ENCODE measurements at places on chromosomes 5 and 9.

DNA sequence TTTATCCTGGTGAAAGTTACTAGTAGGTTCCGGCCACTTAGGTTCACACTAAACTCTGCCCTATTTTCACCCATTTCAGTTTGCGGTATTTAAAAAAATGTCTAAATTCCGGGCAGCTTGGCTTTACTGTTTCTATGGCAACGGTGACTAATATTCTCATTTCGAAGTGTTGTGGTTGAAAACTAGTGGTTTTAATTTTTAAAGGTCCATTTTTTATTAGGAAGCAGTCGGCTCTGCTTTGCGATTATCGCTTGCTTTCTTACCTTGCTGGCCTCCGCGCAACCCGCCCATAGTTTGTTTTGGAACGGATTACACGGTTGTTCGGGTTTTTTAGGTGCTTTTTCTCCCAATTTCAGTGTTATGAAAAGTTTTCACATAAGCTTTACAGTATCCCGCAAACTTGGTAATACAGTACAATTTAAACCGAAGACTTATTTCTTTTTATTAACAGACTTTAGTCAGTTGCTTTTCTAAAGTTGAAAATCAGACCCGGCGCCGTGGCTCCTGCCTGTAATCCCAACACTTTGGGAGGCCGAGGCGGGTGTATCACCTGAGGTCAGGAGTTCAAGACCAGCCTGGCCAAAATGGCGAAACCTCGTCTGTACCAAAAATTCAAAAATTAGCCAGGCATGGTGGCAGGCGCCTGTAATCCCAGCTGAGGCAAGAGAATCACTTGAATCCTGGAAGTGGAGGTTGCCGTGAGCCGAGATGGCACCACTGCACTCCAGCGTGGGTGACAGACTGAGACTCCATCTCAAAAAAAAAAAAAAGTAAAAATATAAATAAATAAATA is 1.6 kb downstream of the KDM4C start:
- no peak for DNase-seq

DNA sequence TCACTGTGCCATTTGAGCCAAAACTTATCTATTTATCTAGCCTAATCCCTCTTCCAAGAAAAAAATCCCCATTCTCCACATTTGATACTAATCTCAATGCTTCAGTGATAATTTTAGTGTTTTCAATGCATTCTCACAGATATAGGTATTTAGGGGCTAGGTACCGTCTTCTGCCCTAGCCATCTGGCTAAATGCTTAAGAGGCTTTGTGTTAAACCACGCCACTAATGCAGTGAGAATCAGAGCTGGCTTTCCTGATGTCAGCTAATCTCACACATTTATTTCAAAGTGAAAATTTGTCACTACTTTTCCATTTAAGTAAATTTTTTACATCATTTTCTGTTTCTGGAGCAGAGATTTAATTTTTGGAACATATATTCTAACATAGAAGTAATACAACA is 479.7 kb downstream of the MAN2A1 start:
- DNase-seq, result no peak

DNA sequence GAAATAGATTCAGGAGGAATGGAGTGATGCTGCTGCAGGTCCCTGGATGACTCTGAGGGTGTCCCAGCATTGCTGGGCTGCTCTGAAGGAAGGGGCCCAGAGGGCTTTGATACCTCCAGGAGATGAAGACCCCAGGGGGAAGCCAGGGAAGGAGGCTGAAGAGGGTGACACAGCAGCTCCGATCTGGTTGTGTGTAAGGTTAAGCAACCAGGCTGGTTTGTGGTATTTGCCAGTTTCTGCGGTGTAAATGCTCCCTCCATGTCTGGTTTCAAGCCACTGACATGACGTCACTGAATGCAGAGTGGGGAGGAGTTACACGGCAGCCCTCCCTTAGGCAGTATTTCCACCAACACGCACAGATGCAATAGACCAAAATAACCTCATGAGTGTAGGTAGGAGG is 40.0 kb upstream of the ORM1 start:
- no peak for DNase-seq

DNA sequence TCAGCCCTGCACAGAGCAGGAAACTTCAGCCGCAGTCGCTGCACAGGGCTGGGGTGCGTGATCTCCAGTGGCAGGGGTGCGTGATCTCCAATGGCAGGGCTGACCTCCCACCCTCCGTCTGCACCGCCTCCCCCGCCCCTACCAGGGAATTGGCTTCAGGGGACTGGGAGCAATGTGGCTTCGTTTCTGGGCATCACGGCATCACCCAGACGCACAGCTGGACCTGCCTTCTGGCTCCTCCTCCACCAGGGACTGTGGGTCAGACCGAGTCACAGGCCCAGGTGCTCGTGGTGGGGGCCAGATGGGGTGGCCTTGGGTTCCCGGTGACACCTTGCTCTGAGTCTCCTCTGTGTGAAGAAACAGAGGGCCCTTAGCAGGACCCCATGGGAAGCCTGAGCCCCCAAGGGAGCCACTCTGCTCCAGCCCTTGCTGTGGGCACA is 51.1 kb downstream of the AHRR start:
- DNase-seq, result no peak

DNA sequence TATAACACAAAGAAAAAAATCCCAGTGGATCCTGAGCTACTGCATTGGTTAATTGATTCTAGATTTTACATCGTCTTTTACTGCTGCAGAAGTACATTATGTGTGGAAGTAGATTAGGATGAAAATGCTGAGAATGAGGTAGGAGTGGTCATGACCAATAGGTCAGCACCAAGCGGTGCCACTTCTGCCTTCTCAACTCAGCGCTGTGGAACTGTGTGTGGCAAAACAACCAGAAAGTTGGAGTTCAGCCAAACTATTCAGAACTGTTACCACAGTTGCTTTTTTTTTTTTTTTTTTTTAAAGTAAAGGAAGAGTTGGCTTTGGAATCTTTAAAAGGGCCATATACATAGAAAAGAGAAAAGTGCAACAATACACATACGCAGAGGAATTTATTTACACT is 24.2 kb downstream of the POU5F2 start:
- no peak for DNase-seq

DNA sequence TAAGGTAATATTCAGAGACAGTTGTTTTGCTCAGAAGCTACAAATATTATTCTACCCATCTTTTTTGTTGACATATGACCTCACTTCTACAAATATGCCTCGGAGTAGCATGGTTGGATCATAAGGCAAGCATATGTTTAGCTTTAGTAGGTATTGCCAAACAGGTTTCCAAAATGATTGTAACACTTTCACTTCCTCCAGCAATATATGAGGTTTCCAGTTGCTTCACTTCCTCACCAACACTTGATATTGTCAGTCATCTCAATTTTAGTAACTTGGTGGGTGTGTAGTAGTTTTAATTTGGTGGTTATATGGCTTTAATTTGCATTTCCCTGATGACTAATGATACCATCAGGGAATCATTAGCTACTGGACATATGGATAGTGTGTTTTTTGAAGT is 46.7 kb downstream of the TNFSF8 start:
- no peak for DNase-seq

DNA sequence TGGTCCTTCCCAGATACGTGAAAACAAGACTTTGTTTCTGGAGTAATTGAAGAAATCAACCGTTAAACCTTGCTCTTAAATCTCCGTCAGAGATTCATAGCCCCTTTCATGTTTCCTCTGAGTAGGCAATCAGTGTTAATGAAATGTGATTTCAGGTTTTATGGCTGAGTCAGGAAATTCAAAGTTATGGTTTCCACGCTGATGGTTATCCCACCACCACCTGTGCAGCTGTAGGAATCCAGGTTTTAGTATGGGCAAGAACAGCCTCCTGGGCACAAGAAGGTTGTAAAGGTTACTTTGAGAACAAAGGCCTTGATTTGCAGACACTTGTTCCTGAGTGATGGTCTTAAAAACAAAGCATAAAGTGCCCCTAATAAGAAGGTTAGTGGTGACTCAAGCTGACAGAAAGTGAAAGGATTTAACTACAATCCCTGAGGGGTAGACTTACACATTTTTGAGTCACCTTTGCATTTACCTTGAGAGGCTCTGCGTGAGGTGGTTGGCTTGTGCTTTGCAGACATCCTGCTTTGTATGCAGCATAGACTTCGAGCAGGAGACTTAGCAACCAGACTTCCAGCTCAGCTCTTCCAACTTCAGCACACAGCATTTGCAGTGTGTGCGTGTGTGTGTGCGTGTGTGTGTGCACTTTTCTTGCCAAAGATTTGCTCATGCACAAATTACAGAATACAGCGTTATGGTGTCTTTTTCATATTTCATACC is 159.6 kb downstream of the TLE4 start:
- no peak for DNase-seq

DNA sequence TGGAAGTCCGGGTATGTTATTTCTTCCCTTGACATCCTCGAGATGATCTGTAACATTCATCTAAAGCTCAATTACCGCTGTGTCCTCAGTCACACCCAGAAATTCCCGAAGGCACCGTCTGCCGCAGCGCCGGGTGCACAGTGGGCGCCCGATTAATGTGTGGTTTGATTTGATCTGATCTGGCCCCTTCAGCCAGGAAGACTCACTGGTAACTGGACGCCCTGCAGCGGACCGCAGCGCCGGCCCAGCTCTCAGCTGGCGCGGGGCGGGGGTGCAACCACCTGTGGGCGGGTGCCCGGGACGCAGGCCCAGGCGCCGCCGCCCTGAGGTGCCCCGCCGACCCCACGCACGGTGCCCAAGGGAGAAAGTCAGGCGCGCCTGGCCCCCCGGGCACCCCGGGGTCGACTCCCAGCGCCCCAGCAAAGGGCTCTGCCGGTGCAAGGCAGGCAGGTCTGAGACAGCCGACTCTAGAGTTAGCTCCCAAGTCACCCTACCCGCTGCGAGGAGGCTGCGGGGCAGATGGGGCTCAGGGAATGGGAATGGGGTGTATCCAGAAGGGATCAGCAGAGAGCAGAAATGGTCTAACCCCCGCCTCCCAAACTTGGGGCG is 1.7 kb downstream of the EPB41L4B start:
- no peak for DNase-seq

GRCh38 chr9:99138424-99139284 is 33.7 kb downstream of the TGFBR1 start:
- no peak for DNase-seq

GRCh38 chr9:94135222-94135621 is 51.0 kb downstream of the PTPDC1 start:
- DNase-seq, result no peak

DNA sequence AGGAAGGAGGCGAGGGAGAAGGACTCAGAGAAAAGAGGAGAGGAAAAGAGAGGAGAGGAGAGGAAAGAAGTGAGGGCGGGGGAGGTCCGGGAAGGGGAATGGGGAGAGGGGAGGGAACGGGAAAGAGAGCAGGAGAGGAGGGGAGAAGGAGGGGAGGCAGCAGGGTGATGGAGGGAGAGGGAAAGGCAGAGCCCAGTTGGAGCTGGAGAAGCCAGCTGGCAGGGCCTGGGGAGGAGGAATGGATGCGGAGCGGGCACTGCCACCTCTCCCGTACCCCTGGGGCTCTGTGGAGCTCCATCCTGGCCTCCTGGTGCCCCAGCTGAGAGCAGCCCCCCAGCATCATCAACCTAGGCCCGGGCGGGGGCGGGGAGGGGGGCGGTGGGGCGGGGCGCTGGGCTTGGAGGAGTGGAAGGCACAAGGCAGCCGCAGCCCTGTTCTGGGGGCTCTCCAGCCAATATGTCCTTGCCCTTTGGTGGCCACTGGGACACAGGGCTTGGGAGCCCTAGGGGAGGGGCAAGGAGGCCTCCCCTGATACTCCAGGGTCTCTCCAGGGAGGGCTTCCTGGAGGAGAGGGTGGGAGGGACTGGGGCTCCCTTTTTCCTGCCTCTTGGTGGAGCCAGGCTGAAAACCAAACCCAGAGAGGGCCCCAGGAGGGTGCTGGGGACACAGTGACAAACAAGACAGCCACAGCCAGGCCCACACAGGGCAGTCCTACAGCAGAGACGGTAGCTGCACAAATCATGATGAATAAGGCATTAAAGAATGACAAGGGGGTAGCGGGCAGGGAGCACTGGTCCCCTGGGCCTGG is 123.7 kb downstream of the C9orf50 start:
- no peak for DNase-seq

DNA sequence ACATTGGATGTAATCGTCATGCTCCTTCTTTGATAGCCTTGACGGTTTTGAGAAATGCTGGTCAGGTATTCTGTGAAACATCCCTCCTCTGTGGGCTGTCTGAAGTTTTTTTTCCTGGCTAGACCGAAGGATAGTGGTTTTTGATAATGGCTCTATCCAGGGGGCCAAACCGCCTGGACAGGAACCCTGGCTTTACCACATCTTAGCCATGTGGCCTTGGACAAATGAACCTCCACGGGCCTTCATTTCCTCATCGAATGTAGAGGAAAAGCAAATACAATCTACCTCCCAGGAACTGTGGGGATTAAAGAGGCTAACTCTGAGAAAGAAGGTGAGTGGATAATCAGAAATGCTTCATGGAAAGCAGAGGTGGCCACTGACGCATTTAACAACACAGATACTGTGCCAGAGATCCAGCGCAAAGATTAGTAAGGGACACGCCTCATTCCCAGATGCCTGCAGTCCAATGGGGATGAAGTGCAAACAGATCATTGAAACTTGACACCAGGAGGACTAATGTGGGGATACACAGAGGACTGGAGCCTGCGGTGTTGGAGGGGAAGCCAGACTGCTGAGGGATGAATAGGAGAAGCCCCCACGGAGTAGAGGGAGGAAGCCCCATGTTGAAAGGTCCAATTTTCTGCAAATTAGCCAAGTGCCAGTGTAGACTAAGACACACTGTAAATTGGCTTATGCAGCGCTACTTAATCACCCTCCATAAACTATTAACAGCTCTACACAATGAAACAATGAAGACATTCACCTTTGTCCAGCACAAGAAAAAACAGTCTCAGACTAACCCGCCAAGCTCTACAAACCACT is 41.6 kb downstream of the MYO10 start:
- DNase-seq, result no peak

DNA sequence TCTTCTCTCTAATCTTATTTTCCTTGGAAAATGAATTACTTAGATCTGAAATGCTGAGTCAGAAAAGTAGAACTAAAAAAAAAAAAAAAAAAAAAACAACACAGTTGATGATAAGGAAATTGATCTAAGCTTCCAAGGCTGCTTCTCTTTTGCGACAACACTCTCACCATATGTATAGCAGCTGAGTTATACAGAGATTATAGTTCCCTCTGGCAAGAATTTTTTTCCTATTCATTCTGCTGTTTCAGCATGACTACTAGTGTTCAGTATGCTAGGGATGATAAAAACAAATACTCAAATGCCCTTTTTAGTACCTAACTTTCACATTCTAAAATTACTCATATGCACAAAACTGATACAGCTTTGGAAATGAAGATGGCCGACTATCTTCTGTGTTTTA is 267.3 kb downstream of the MLLT3 start:
- DNase-seq, result no peak

DNA sequence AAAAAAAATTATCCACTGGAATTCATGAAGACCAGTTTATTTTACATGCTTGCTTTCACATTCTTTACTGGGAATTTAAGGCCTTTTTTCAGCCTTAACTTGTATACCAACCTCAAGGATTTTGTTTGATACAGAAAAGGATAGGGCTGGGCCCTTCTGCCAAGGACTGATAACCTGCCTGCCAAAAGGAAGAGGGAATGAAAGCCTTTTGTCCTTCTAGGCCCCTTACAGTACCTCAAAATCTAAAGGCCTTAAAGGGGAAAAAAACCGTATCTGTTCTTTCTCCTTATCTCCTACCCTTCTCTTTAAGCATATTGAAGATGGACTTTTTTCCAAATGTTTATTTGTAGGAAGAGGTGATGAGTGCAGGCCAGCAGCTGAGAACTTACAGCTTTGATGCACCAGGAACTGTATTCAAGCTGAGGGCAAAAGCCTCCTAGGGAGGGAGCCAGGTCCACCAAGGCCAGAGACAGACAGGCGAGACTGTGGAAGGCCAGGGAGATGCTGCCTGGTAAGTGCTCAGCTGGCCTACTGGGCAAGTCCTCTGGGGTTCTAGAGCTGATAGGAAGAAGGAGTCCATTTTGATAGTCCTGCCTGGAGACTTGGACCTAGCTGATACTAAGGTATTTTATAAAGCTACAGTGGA is 31.8 kb downstream of the FAXDC2 start:
- DNase-seq, result no peak

Data from SW 1271 (cell line).